ENCODE measurements at places on chromosomes 6 and 20.
A peak's percentile ranks its signal among the peaks of the same experiment; 100 is the strongest.

DNA sequence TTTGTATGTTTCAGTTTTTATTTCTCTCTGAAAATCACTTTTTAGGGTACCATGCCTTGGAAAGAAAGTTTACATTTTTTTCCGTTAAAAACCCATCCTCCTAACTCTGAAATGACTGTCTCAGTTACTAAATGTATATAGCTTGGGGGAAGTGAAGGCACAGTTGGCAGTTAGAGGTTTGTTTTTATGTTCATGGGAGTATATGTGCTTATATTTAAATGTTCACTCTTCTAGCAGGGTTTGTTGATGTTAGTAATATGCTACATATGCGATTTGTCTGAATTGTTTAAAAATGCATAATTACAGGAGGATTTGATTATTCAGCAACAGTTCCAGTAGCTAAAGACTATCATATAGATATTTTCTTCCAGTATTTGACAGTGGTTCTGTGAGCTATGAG lies 31.1 kb downstream of the CDKAL1 start:
- DNase-seq, result no peak

GRCh38 chr6:160111806-160112205 lies 9.8 kb upstream of the SLC22A1 start:
- no peak for DNase-seq

DNA sequence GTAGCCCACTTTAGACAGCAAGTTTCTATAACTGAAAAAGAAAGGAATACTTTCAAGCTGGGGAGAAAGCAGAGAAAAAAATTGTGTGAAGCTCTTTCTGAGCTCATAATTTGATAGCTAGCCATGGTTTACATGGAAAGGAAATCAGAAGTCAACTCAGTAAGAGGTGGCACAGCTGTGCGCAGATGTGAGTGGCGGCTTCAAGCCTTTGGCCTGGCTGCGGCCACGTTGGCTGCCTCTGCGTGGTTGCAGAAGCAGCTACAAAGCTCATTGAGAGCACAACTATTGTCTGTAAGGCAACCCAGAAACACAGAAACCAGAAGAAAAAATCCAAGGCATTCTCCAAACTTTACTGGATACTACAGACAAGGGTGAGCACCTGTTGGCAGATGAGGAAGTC lies 136.9 kb downstream of the SASH1 start:
- DNase-seq, result no peak

DNA sequence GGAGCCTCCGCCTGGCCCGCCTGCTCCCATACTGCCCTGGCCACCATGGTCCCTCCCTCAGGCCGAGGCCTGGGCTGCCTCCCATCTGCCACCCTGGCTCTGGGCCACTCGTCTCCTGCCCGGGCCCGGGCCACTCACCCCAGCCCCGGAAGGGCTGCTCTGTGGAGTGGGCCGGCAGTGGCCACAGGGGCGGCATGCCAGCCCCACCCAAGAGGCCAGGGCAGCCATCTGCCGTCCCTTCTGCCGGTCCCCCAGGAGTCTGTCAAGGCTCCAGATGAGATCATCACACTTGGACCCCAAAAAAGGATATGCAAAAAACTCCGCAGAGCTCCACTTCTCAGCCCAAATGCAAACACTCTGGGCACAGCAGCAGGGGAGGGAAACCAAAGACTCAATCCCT lies 23.8 kb upstream of the TLDC2 start:
- DNase-seq, result no peak

DNA sequence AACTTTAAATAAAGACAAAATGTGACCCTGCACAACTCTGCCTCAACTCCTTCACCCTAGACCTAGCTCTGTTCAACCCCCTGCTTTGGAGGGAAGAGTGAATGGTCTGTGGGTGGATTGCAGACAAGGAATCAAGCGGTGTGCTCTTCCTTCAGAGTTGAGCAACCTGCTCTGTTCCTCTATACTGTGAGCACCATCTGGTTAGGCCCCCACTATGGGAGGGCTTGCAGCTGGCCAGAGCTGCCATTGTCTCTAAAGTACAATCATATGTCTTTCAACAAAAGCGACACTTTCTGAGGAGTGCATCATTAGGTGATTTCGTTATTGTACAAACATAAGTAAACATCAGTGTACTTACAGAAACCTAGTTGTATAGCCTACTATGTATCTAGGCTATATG lies 406.1 kb upstream of the MARCKS start:
- no peak for DNase-seq

DNA sequence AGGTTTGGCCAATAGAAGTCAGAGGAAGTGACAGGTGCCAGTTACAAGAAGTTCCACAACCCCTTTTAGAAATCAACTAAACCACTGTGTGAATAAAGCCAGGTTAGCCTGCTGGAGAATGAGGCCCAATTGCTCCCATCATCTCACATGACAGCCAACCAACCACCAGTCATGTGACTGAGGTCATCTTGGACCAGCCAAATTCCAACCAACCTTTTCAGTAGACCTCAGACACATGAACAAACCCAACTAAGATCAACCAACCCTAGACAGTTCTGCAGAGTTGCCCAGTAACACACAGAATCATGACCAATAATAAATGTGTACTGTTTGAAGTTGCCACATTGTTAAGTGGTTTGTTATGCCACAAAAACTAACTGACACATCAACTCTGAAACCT lies 44.6 kb upstream of the GGTLC1 start:
- no peak for DNase-seq

DNA sequence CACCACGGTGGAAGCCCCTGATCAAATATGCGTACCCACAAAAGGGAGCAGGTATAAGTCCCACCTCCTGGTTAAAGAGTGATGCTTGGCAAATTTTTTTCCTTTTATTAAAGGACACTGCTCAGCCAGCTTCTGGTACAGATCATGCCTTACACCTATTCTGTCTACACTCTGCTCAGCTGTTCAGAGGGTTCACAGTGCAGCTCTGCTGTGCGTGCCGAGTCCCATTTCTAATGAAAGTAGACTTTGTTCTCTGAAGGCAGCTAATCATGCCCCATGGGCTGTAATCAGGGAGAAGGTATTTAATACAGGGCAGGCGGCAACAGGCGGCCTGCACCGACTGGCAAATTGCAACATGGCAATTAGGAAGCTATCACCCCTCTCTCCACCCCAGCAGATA lies 16.3 kb downstream of the LRRC73 start:
- no peak for DNase-seq

- no peak for DNase-seq
These were observed 110.6 kb upstream of the NHSL1 start for GRCh38 chr6:138609801-138610430.

DNA sequence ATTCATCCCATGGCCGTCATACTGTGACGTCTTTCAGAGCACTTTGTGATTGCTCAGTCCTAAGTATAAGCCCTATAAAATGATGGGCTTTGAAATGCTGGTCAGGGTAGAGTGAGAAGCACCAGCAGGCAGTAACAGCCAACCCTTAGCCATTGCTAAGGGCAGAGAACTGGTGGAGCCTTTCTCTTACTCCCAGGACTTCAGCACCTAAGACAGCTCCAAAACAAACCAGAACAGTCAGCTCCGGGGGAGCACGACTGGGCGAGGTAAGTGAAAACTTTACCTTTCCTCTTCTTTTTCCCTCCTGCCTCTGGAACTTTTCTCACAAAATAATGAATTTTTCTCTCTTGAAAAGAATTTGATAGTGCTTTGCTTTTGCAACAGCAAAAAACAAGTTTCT lies at the start of gene VIP:
TSS of gene VIP (plus strand) at position 104 of the 400 bp plus-strand sequence. CDS start 1,381 bp downstream, outside the sequence.
- DNase-seq, result no peak

GRCh38 chr6:106249658-106250057 lies 75.9 kb downstream of the ATG5 start:
- no peak for DNase-seq

DNA sequence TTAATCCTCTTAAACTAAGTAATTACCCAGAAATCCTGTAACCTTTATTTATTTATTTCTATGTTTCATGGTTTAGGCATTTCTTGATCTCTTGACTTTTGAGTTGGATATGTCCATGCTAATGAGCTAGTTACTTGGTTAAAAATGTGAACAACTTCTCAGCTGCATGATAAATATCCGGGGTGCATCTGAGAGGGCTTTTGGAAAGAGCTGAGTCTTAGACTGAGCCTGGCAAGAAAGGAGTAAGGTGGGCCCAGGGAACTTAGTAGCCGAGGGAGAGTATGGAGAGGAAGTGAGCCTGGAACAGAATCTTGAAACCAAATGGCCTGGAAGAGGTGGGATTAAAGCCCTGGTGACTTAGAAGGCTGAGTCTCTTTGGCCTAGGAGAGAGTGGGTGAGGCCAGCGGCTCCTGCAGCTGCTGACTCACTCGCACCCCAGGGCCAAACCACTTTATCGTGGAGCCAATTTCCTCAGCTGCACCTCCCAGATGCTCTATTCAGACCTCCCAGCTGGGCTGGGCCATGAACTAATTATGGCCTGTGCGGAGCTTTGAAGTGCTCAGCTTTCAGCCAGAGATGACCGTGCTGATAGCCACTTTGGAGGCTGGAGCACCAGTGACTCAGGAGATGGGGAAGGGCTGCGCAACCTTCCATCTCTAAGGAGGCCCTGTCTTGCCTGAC lies 19.1 kb downstream of the TGM3 start:
- no peak for DNase-seq

DNA sequence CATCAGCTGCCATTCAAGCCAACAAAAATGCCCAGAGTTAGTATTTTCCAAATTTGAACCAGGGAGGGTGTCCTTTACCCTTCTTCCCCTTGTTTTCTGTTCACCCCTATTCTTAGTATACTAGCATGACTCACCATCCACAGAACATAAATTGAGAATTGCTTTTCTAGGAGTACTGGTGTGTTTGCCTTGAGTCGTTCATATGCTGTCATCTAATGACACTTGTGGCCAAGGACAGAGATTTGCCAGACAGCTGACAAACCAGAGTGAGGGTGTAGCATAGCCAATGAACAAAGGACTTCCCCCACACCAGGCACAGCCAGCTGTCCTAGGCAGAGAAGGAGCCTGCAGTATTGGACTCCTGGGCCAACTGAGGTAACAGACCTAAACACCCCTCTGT lies 62.2 kb downstream of the FILIP1 start:
- no peak for DNase-seq

- DNase-seq, result no peak
These were observed 112.2 kb downstream of the SYCP2 start for GRCh38 chr20:59821201-59821600.

- no peak for DNase-seq
These were observed 3.3 kb downstream of the OSER1 start for GRCh38 chr20:44207126-44207723.

DNA sequence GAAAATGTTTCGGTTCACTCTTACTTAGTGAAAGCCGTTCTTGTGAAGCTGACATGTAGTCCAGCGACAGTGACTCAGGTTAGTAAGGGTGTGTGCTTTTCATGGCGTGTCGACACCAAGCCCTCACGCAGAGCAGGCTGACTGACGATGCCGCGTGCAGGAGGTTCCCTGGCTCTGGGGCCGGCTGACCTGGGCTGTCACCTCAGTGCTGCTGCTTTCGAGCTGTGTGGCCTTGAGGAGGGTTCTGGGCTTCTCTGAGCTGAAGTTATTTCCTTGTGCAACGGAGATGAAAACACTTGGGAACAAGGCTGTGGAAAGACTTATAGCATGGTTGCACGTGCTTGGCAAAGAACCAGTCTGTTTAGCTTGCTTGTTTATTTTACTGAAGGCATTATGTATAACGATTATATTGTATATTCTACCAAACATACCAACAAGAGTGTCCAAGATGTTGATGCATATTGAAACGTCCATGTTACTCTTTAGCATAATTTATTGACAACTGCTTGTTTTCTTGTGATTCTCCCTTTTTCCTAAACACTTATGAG lies 59.2 kb downstream of the PHACTR3 start:
- DNase-seq, result no peak

DNA sequence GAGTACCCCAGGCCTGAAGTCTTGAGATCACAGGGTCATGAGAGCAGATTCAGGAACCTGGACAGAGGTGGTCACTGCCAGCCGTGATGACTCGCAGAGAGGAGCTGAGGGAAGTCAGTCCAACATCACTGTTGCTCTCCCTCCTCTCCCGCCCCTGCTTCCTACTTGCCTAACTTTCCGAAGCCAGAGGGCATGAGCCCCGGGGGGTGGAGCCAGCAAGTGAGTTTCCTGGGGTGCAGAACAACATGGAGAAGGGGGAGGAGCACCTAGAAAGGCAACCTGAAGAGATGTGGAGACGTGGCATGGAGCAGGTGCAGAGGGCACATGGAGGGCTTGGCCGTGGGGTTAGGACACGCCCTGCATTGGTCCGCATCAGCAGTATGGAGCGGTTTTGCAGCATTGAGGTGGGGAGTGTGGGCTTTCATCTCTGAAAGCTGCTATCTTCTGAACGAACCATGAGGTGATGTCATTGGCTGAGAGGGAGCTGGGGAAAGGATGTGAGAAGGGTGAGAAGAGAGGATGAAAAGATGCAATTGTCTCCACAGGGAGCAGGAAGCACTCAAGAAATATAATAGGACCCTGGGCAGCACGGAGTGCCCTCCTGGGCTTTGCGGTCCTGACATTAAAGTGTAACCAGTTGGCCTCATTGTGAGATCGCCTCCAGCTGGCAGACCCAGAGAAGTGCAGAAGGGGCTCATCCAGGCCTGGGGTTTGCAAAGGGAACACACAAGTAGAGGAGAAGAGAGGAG lies 25.0 kb downstream of the GDAP1L1 start:
- DNase-seq, result no peak

DNA sequence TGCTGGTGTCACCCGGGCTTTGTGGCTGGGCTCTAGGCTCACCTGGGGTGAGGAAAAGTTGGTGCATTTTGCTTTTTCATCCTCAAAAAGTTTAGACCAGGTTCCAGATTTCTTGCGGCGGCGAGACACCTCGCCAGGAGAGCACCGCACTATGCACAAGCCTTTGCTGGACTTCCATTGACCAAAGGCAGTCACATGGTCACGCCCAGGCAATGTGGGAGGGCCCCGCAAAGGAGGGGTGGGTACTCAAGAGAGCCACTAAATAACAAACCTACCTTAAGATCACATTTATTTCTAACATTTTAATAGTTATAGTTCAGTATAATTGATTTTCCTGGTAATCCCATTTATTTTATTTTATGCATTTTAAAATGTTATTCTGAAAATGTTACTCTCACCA lies 3.0 kb upstream of the KIF16B start:
- no peak for DNase-seq

GRCh38 chr6:29976588-29977424 lies 34.5 kb downstream of the HLA-A start:
- peak; percentile 57 for DNase-seq

GRCh38 chr20:6683021-6683977 lies 84.2 kb upstream of the BMP2 start:
- no peak for DNase-seq

DNA sequence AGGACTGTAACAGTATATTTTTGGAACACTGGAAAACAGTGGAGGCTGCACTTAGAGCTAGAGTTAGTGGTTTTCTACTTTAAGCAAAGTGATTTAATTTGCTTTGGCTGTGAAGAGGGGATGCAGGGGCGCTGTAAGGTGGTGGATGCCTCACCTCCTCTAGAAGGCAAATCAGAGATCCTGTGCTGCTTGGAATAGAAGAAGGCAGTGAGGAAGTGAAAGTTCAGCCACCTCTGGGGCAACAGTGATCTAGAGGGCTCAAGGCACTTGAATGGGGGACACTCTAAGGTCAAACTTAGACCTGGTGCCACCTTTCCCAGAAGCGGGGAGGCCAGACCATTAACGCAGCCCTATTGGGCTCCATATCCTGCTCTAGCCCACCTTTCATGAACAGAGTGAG lies 19.0 kb upstream of the SNRPB2 start:
- DNase-seq, result no peak

- peak; percentile 43 for DNase-seq
These were observed 319.9 kb downstream of the TRDN start for GRCh38 chr6:123316733-123317323.

GRCh38 chr6:25694366-25694765 lies 42.4 kb downstream of the SCGN start:
- DNase-seq, result no peak
